PC-3 (cell line): ENCODE measurements at places on chromosomes 11 and 22. TPM values are rescaled to one million over a fixed set of nuclear protein-coding genes. Genes with fewer than 3 reads are reported as not detected.
A peak's percentile ranks its signal among the peaks of the same experiment; 100 is the strongest.

Gene P2RY6
- 1.6 and 2.0 TPM in 2 replicates for total RNA-seq

Gene CBLIF
- not detected in 2 replicates for total RNA-seq

Gene PHF5A
- total RNA-seq: 76.5 and 80.4 TPM in 2 replicates

Gene DGCR6L
- total RNA-seq: 78.1 and 84.8 TPM in 2 replicates

Gene SHANK2
- total RNA-seq: 33.2 and 45.0 TPM in 2 replicates

Gene TSPAN18
- not detected in 2 replicates for total RNA-seq

Gene CCDC89
- total RNA-seq: 0.55 TPM in 1 of 2 replicates, not detected in the other

Gene LMNTD2
- total RNA-seq: 1.4 and 2.4 TPM in 2 replicates

Gene EXPH5
- 13.5 and 14.1 TPM in 2 replicates for total RNA-seq

Gene PDE2A
- total RNA-seq: 2.6 and 2.7 TPM in 2 replicates

Gene GPHA2
- total RNA-seq: not detected in 2 replicates

Gene EFCAB6
- 0.07 and 1.2 TPM in 2 replicates for total RNA-seq

Gene PHETA2
- total RNA-seq: 0.04 TPM in 1 of 2 replicates, not detected in the other

DNA sequence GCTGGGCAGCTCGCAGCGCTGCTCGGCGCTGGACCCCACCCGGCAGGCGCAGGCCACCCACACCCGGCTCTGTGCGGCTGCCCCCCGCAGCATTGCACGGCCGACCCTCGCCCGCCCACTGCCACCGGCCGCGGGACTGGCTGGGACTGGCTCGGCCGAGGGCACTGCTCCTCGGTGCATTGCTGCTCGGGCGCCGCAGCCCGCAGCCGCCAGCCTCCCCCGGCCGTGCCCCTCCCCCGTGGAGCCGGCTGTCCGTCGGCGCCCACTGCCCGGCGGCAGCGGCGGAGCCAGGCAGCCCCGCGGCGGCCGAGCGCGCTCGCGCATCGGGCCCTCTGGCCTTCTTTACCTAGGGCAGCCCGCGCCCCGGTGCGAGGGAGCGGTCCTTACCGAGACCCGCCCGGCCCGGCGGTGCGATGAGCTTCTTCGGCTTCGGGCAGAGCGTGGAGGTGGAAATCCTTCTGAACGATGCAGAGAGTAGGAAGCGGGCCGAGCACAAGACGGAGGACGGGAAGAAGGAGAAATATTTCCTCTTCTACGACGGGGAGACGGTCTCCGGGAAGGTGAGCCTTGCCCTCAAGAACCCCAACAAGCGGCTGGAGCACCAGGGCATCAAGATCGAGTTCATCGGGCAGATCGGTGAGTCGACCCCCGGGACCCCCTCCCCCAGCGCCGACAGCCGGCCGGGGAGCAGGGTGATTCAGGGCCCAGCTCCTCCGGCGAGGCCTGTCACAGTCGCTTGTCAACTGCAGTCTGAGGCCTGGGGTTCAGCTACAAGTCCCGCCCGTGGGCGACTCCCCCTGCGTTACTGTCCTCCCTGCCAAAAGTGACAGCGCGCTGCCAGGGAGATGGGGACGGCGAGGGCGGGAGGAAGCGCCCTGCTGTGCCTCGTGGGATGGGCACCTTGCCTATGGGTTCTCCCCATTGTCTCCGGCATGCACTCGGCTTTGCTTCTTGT lies 516 bp downstream of the VPS26B start:
- peaks cover 30% of the 10 kb centered on the region for H3K4me1 ChIP-seq
- H3K4me3 ChIP-seq: peak overlapping the region; percentile 92
- no peak overlapping the region for H3K27ac ChIP-seq
- H3K27me3 ChIP-seq: no peaks in the 10 kb centered on the region
- peak; percentile 51 for DNase-seq

GRCh38 chr11:124440608-124441007 lies 4.9 kb downstream of the OR8B8 start:
- no peak for DNase-seq
- no peak overlapping the region for H3K27ac ChIP-seq
- H3K36me3 ChIP-seq: no peaks in the 10 kb centered on the region
- peaks cover 93% of the 10 kb centered on the region for H3K27me3 ChIP-seq

GRCh38 chr22:49497266-49497665 lies 330.4 kb downstream of the BRD1 start:
- peaks cover 14% of the 10 kb centered on the region for H3K4me1 ChIP-seq
- no peaks in the 10 kb centered on the region for H3K27me3 ChIP-seq
- no peaks in the 10 kb centered on the region for H3K36me3 ChIP-seq
- H3K4me3 ChIP-seq: no peak overlapping the region
- peak overlapping the region; percentile 20; the same call in 1 of the 2 replicates for H3K27ac ChIP-seq
- DNase-seq: peak; percentile 76

- no peaks in the 10 kb centered on the region for H3K4me1 ChIP-seq
- no peak overlapping the region for H3K27ac ChIP-seq
- no peak for DNase-seq
- H3K4me3 ChIP-seq: no peak overlapping the region
- H3K36me3 ChIP-seq: no peaks in the 10 kb centered on the region
Measured at GRCh38 chr11:11081288-11081687, 223.4 kb upstream of the ZBED5 start.

- H3K4me3 ChIP-seq: no peak overlapping the region
- no peaks in the 10 kb centered on the region for H3K4me1 ChIP-seq
- H3K27me3 ChIP-seq: peaks cover 10% of the 10 kb centered on the region
- H3K27ac ChIP-seq: no peak overlapping the region
- no peak for DNase-seq
- no peaks in the 10 kb centered on the region for H3K36me3 ChIP-seq
Measured at GRCh38 chr22:35103761-35104160, 37.8 kb downstream of the ISX start.

- no peaks in the 10 kb centered on the region for H3K4me1 ChIP-seq
- peaks cover 7% of the 10 kb centered on the region; the same call in 1 of the 2 replicates for H3K27me3 ChIP-seq
- no peak overlapping the region for H3K27ac ChIP-seq
- no peak for DNase-seq
- no peak overlapping the region for H3K4me3 ChIP-seq
Measured at GRCh38 chr11:1751531-1751921, 1.1 kb upstream of the IFITM10 start.

- H3K27me3 ChIP-seq: no peaks in the 10 kb centered on the region
- H3K4me1 ChIP-seq: no peaks in the 10 kb centered on the region
- no peak for DNase-seq
- H3K27ac ChIP-seq: no peak overlapping the region
Measured at GRCh38 chr11:30568931-30569330, 17.2 kb downstream of the MPPED2 start.

GRCh38 chr22:32584650-32585049 lies 110.0 kb downstream of the FBXO7 start:
- H3K4me3 ChIP-seq: no peak overlapping the region
- H3K27me3 ChIP-seq: no peaks in the 10 kb centered on the region
- no peaks in the 10 kb centered on the region for H3K36me3 ChIP-seq
- H3K4me1 ChIP-seq: no peaks in the 10 kb centered on the region
- H3K27ac ChIP-seq: no peak overlapping the region

DNA sequence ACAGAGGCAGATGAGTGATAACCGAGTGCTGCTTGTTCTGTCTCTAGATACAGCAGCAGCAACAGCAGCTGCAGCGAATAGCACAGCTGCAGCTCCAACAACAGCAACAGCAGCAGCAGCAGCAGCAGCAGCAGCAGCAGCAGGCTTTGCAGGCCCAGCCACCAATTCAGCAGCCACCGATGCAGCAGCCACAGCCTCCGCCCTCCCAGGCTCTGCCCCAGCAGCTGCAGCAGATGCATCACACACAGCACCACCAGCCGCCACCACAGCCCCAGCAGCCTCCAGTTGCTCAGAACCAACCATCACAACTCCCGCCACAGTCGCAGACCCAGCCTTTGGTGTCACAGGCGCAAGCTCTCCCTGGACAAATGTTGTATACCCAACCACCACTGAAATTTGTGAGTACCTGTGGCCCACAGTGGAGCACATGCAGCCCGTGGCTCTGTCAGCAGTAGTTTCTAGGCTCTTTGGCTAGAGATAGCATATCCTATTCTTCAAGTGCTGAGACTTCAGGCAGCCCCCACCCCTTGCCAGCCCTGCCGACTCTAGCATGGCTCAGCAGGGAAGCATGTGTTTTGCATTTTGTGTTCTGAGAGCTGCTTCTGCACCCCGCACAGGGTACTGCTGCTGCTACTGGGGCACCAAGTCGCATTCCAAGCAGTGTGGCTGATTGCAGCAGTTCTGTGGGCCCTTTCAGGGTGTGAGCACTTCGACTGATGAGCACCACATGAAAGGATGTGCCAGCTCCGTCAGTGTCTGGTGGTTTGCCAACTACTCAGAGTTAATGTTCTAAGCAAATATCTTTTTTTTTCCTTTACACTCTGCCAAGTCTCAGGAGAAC lies 59.2 kb downstream of the MED15 start:
- peak overlapping the region; percentile 13; the same call in 1 of the 2 replicates for H3K4me3 ChIP-seq
- no peaks in the 10 kb centered on the region for H3K27me3 ChIP-seq
- peak overlapping the region; percentile 89 for H3K27ac ChIP-seq

GRCh38 chr11:65225279-65226102 lies 36.3 kb upstream of the POLA2 start:
- H3K27ac ChIP-seq: no peak overlapping the region
- peaks cover 9% of the 10 kb centered on the region for H3K4me1 ChIP-seq
- H3K27me3 ChIP-seq: no peaks in the 10 kb centered on the region

GRCh38 chr11:130639369-130639768 lies 190.9 kb downstream of the ADAMTS15 start:
- no peaks in the 10 kb centered on the region for H3K36me3 ChIP-seq
- H3K4me1 ChIP-seq: peaks cover 43% of the 10 kb centered on the region
- no peak overlapping the region for H3K27ac ChIP-seq
- DNase-seq: no peak
- H3K27me3 ChIP-seq: no peaks in the 10 kb centered on the region

DNA sequence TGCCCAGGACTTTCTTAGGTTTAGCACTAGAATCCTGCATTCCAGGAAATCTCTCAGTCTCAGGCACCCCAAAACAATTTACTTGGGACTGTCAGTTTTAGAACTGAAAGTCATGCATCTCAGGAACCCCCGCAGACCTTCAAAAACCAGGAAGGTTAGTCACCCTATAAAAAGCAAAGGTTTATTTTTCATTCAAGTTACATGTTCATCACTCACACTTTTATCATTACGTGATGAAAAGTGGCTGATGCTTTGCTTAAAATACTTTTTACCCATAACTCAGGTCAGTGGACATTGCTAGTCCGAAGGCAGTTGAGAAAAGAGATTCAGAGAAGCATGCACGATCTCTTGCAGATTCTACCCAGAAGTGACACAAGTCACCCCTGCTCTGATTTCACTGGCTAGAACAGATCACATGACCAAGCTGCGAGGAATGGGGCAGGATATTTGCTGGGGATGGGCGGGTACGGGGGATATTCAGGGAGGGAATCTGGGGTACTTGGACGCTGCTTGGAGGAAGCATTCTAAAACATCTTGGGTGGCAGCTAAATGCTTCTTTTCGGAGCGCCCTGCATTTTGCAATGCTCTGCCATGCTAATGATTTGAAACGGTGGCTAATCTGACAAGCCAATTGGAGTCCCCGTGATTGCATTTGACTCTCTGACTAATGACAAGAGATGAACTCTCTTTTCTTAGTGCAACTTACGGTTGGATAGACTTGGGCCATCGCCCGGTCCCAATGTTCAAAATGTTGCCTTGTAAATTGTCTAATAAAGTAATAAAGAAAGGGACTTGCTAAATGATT lies 110.2 kb downstream of the MIAT start:
- DNase-seq: no peak
- H3K4me3 ChIP-seq: no peak overlapping the region
- no peaks in the 10 kb centered on the region for H3K36me3 ChIP-seq
- H3K4me1 ChIP-seq: peaks cover 10% of the 10 kb centered on the region

GRCh38 chr11:56916162-56916561 lies 72.6 kb upstream of the OR5AK2 start:
- no peak overlapping the region for H3K27ac ChIP-seq
- no peaks in the 10 kb centered on the region for H3K27me3 ChIP-seq
- H3K36me3 ChIP-seq: no peaks in the 10 kb centered on the region
- DNase-seq: no peak

GRCh38 chr11:11486002-11486401 lies 133.0 kb upstream of the CSNK2A3 start:
- no peak overlapping the region for H3K27ac ChIP-seq
- H3K4me3 ChIP-seq: no peak overlapping the region
- no peaks in the 10 kb centered on the region for H3K27me3 ChIP-seq
- no peak for DNase-seq

DNA sequence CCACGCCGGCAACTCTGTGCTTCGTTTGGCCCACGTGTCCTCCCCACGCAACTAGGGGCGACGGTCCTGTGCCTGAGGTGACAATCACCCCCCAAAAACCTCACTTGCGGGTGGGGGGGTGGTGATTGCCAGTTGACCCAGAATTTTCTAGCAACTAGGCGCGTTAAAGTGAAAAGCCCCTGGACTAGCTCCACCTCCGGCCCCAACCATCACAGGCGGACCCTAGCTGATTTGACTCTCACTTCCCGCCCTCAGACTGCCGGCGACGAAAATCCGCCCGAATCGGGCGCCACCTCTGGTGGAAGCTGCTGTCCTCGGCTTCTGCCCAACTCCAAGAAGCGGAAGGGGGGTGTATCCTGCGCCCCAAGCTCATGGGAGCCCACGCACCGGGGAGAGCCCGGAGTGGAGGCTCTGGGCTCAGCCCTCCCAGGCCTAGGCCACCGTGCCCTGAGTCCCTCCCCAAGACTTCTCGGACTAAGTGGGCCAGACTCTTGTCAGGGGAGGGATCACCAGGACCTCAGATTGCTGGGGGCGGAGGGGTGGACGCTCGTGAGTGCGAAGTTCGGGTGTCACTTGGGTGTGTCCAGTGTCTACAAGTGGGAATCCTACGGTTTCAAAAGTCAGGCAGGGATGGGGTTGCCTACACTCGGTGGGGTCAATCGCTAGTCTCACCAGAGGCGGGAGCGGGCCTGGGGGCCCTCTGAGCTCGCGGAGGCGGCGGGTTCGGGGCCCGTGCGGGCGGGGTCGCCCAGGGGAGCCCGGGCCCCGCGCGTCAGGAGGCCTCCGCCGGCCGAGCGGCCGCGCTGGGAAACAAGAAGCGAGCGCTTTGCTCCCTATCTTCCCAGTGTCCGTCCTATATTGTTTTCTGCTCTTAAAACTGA lies 12.3 kb downstream of the PAX6 start:
- H3K27me3 ChIP-seq: no peaks in the 10 kb centered on the region
- H3K4me3 ChIP-seq: no peak overlapping the region
- H3K27ac ChIP-seq: no peak overlapping the region
- no peak for DNase-seq
- H3K36me3 ChIP-seq: no peaks in the 10 kb centered on the region; the same call in 1 of the 2 replicates
- no peaks in the 10 kb centered on the region for H3K4me1 ChIP-seq

DNA sequence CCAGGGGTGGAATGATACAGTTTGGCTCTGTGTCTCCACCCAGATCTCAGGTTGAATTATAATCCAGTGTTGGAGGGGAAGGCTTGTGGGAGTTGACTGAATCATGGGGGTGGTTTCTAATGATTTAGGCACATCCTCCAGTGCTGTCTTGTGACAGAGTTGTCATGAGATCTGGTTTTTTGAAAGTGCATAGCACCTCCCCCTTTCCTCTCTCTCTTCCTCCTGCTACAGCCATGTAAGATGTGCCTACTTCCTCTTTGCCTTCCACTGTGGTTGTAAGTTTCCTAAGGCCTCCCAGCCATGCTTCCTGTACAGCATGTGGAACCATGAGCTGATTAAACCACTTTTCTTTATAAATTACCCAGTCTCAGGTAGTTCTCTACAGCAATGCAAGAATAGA lies 45.1 kb downstream of the THAP12 start:
- DNase-seq: no peak
- H3K27me3 ChIP-seq: no peaks in the 10 kb centered on the region
- H3K4me3 ChIP-seq: no peak overlapping the region
- H3K27ac ChIP-seq: no peak overlapping the region

- no peaks in the 10 kb centered on the region for H3K36me3 ChIP-seq
- no peaks in the 10 kb centered on the region for H3K4me1 ChIP-seq
- DNase-seq: no peak
- H3K4me3 ChIP-seq: no peak overlapping the region
- H3K27ac ChIP-seq: no peak overlapping the region
Measured at GRCh38 chr11:108019870-108020540, 11.3 kb downstream of the CUL5 start.
